ENCODE measurements at places on chromosomes 12 and 14.

DNA sequence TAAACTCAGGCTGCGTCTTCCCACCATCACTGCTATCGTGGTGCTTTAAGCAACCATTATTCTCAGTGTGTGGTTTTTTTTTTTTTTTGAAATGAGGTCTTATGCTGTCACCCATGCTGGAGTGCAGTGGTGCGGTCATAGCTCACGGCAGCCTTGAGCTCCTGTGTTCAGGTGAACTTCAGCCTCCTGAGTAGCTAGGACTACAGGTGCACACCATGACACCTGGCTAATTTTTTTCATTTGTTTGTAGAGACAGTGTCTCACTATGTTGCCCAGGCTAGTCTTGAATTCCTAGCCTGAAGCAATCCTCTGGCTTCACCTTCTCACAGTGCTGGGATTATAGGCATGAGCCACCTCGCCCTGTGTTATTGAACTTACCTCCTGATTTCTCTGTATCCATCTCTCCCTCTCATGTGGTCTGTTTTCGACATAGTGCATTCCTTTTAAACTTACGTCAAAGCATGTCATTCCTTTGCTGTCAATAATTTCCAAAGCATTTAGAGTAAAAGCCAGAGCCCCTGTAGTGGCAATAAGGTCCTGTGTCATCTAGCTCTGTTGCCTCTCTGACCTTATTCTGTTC lies 255.5 kb downstream of the SNAPC1 start:
- DNase-seq = no peak

GRCh38 chr12:527241-527640 lies 67.5 kb downstream of the B4GALNT3 start:
- DNase-seq = no peak

- DNase-seq = no peak
Measured at GRCh38 chr14:22613106-22613695, 15.1 kb downstream of the ABHD4 start.

- no peak for DNase-seq
Measured at GRCh38 chr14:54138024-54138353, 181.4 kb upstream of the BMP4 start.

- no peak for DNase-seq
Measured at GRCh38 chr12:7486512-7486911, 17.1 kb downstream of the CD163 start.
